ENCODE measurements at places on chromosomes 1 and 21. TPM values are rescaled to one million over a fixed set of nuclear protein-coding genes. Genes with fewer than 3 reads are reported as not detected.

FAM163A gene
- polyA plus RNA-seq = 2.2 TPM

ZNF593OS gene
- polyA plus RNA-seq = 0.45 TPM

MAP3K21 gene
- polyA plus RNA-seq = 2.1 TPM

BRINP3 gene
- polyA plus RNA-seq = 15.3 TPM

SIM2 gene
- 0.35 TPM for polyA plus RNA-seq

IVL gene
- polyA plus RNA-seq = not detected

Measured in hepatocyte (in vitro differentiated cells).